ENCODE measurements at places on chromosomes 7 and 10.

DNA sequence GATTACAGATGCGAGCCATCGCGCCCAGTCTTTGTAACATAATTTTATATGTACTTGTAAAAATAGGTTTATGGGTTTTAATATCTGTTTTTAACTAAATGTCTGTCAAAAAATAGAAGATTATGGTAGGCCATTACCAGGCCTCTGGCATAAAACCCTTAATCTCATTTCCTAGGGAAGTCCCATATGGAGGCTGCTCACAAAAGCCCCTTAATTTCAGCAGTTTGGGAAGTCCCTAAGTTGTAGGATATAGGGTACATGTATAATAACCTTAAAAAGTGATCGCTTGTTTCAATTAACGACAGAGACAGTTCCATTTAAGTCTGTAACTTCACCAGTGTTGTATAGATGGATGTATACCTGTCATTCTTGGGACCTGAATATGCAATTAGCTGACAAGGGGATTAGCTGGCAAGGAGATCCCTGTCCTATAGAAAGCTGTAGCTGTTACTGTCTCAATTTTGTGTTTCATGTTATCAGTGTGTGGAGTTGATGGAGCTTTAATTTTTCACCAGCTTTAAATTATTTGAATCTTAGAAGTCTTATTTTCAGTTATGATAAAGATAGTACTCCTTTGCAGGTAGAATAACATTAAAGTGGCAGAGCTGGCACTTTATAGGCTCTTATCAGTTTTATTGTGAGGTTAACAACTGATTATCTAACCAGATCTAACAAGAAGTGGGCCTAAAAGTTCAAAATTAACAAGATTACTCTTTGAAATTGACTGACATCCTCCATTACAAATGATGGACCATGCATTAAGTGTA is 10.5 kb downstream of the TRIM24 start:
- no peak for DNase-seq

DNA sequence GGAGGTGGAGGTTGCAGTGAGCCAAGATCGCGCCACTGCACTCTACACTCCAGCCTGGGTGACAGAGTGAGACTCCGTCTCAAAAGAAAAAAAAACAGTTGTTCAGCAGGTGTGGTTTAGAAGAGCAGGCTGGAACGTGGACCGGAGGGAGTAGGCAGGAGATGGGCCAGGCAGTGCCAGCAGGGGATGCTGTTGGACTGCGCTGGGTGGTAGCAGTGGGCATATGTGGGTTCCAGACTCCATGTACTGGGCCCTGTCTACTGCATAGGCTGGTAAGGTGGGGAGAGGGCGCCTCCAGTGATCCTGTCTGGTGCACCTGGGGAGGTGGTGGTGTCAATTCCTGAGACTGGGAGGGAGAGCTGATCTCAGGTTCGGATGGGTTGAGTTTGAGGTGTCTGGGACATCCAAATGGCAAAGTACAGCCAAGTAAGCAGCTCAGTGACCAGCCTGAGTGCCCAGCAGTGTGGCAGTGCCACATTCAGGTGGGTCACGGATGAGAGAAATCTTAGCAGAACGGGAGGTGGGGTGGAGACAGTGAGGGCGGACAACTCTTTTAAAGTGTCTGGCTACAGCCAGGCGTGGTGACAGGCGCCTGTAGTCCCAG is 25.9 kb downstream of the SFXN4 start:
- peak; percentile 27 for DNase-seq

GRCh38 chr10:124394583-124394982 is 24.1 kb downstream of the OAT start:
- no peak for DNase-seq

GRCh38 chr7:159035571-159036073 is 109.0 kb downstream of the VIPR2 start:
- no peak for DNase-seq

DNA sequence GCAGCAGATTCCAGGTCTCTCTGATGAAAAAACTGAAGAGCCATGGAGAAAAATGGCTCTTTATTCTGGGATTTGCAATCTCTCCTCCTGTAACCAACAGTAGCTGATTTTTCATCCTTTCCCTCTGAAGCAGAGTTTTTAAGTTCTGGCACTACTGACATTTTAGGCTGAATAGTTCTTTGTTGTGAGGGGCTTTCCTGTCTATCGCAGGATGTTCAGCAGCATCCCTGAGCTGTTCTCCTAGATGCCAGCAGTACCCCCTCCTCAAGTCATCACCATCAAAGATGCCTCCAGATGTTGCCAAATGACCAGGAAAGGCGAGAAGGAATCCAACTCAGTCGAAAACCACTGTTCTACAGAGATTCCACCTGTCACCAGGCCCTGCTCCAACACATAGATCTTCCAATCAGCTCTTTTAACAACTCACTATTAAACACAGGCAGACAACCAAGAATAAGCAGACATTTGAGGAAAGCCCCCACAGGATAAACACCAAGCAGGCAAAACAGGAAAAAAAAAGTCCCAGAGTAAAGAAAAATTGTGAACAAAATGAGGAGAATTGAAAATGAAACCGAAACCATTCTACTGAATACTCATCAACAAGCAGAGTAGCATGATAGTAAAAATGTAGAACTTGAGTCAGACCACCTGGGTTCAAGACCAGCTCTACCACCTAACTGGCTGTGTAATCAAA is 124.8 kb downstream of the MPP7 start:
- no peak for DNase-seq

- peak; percentile 9 for DNase-seq
These were observed 60.4 kb downstream of the ADD3 start for GRCh38 chr10:110067960-110068770.

GRCh38 chr10:73979141-73979808 is 18.6 kb upstream of the VCL start:
- DNase-seq, result no peak

Data from stimulated activated CD8-positive, alpha-beta memory T cell treated with anti-CD3 and anti-CD28 coated beads, Interleukin-12 subunit alpha, Interleukin-12 subunit beta, amount 100 ng/mL, for 1 hour (primary cell).